Stimulated activated CD4-positive, alpha-beta T cell treated with anti-CD3 and anti-CD28 coated beads, Interleukin-1b, Interleukin-23, amount 100 ng/mL, for 1 hour (primary cell): ENCODE measurements at places on chromosomes 12 and 14.

DNA sequence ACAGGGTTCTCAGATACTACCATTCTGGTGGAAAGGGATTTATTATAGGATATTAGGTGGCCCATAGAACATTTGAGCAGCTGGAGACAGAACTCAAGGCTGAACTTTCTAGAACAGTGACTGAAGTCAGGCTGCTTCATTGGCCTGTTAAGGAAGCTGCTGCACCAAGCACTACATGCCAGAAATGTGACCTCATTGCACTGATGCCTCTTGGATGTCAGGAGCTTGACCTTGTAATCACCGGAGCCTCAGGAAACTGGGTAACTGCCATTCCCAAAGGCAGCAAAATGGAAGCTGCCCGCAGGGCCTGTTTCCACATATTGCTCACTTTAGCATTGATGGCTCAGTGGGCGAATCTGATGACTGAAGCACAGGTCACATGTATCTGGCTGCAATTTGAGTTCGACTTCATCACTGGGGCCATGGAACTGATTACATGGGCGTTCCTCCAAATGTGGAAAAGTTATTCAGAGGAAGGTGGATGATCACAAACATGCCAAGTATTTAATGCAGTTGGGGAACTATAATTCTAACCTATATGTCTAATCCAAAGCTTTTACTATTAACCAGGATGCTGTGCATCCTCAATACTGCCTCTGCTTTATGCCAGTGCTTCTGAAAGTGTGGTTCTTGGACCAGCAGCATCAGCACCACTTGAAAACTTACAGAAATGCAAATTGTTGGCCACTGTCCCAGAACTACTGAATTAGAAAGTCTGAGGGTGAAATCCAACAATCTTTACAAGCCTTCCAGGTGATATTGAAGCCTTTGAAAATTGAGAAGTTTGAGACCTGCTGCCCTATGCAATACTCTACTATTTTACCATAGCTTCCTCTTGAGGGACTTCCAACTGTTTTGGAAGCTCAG is 337.2 kb upstream of the NAV3 start:
- DNase-seq, result no peak

- no peak for DNase-seq
Observed at GRCh38 chr14:23432102-23432925, 3.1 kb downstream of the MYH7 start.

GRCh38 chr12:65756956-65757511 is 67.2 kb upstream of the HMGA2 start:
- DNase-seq, result no peak

- DNase-seq, result no peak
Observed at GRCh38 chr12:87439990-87440827, 589.0 kb downstream of the C12orf50 start.

GRCh38 chr14:77181603-77182437 is at the start of gene TMEM63C:
TSS of gene TMEM63C (plus strand) at chr14:77181798. CDS start at chr14:77218814, 37,016 bp downstream.
- no peak for DNase-seq

GRCh38 chr12:77925536-77926108 is 94.9 kb downstream of the NAV3 start:
- DNase-seq, result no peak

DNA sequence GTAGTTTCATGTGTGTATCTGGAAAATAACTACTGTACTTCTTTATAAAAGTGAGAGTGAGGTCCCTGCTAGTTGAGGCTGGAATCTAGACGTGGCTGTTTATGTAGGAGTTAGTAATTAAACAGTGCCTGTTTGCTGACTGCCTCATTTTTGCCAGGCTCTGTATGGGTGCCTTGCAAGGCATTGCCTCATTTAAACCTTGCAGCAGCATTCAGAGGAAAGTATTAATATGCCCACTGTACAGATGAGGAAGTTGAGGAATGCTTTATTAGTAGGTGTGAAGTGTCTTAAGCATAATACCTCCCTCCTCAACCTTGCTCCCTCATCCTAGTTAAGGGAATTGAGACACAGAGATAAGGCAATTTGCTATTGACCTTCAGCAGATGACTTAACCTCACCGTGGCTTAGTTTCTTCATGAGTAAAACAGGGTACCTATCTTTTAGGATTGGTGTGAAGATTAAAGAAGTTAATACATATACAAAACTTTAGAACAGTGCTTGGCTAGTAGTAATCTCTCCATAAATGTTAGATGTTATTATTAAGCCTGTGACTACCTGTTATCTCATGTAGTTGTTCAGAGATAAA is 28.7 kb downstream of the PPM1A start:
- DNase-seq, result no peak
